ENCODE measurements at places on chromosomes 1 and 21.

GRCh38 chr1:18575620-18576019 lies 55.0 kb upstream of the PAX7 start:
- DNase-seq, result no peak

DNA sequence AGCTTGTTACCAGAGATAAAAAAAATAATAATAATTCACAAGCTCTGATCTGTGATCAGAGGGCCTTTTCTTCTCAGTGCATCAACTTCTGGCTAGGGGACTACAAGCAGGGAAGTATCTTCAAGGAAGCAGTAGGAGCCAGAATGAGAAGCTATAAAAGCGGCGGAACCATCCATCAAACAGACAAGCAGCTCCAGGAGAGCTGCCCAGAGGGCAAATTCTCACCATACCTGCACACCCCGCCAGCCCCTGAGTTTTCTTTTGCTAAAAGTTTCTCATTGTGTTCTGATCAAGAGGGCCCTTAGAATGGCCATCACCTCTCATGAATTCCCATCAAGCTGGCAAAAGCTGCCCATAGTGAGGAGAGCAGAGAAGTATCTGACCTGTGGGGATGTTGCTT lies 99.4 kb downstream of the SMYD2 start:
- DNase-seq, result no peak

- DNase-seq, result no peak
These were observed 122.6 kb upstream of the PPP2R5A start for GRCh38 chr1:212162635-212163034.

DNA sequence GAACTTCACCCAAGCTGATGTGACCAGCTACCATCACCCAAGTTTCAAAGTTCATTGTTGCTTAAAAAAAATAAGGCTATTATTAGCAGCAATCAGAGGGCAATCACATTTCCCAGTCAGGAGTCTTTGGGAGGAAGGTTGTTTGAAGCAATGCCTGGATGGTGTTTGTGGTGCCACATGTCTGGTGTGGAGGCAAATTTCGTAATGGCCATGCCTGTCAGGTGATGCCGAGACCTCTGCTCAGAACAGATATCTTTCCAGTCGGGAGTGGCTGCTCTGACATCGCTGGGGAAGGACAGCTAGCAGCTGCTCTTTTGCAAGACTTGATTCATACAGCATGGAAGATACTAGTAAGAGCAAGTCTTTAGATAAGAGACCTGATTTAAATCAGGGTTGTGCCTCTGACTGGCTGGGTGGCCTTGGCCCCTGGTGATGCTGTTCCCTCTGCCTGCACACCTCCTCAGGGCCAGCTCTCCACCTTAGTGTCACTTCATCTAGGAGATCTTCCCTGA lies 187.8 kb upstream of the JUN start:
- no peak for DNase-seq

GRCh38 chr1:174358344-174358743 lies 89.4 kb upstream of the GPR52 start:
- DNase-seq, result no peak

DNA sequence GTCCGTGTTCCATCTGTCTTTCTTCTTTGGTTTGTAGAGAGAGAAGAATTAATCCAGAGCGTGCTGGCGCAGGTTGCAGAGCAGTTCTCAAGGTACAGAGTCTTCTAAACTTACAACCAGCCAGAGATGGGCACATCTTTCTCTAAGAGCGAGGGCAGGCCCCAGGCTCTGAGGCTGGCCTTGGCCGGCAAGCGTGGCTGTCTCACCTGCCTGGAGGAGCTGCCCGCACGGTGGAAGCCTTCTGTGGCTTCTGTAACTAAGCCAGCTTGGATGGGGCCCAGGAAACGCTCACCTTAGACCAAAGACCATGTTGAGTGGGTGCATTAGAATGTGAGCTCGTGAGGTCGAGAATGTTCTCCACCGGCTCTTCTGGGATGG lies 78.6 kb downstream of the PDE9A start:
- DNase-seq, result no peak
